ENCODE measurements at places on chromosomes 1 and 21. TPM values are rescaled to one million over a fixed set of nuclear protein-coding genes. Genes with fewer than 3 reads are reported as not detected.
A peak's percentile ranks its signal among the peaks of the same experiment; 100 is the strongest.

The KLF17 gene
- not detected for total RNA-seq

DNA sequence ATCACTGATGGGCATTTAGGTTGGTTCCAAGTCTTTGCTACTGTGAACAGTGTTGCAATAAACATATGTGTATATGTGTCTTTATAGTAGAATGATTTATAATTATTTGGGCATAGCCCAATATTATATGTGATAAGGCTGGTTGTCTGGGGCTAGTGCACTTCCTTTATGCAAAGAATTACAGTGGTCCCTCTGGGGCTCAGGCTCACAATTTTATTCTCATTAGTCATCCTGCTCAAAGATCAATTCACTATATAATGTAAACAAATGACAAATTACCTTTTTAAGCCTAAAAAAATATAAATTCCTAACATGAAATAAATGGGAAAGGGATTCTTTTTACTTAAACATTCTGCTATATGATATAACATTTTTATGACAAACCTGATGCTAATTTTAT is 5.0 kb downstream of the PLPPR4 start:
- DNase-seq: no peak

The DNAJC28 gene
- total RNA-seq: 0.49 TPM

GRCh38 chr1:204651843-204652421 is 33.6 kb downstream of the LRRN2 start:
- DNase-seq: peak; percentile 35

The ARV1 gene
- 12.2 TPM for total RNA-seq

DNA sequence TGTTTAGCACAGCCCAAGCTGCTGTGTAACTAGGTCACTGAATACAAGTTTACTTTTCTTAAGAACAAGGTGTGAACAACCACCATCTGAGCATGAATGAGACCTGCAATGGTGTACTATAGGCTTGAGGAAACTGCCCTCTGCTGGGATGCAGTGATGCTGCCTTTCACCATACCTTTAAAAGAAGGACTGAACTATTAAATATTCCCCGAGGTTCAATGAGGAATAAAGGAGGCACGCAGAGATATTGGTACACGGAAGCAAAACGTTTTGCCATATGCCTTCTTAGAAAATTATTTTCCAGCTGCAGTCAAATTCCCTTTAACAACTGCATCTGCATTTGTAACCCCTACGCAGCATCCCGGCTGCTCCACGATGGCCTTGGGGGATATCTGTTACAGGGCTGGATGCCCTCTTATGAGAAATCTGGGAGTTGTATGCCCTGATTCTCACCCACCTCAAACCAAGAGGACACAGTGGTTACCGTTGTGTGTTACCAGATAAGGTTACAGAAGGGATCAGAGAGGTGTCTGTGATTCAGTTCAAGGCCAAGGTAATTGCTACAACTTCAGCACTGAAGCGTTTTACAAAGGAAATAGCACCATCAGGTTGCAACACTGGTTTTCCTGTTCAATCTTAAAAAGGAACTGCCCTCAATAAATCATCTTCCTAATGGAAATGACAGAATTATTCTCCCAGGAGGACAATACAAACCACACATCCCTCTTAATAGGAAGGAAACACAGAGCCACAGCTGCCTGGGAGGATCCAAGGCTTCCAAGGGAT is 470.5 kb downstream of the LTN1 start:
- DNase-seq: peak; percentile 13

- DNase-seq: no peak
Observed at GRCh38 chr21:17598437-17598836, 14.3 kb downstream of the BTG3 start.

The CACYBP gene
- total RNA-seq: 1,389 TPM

DNA sequence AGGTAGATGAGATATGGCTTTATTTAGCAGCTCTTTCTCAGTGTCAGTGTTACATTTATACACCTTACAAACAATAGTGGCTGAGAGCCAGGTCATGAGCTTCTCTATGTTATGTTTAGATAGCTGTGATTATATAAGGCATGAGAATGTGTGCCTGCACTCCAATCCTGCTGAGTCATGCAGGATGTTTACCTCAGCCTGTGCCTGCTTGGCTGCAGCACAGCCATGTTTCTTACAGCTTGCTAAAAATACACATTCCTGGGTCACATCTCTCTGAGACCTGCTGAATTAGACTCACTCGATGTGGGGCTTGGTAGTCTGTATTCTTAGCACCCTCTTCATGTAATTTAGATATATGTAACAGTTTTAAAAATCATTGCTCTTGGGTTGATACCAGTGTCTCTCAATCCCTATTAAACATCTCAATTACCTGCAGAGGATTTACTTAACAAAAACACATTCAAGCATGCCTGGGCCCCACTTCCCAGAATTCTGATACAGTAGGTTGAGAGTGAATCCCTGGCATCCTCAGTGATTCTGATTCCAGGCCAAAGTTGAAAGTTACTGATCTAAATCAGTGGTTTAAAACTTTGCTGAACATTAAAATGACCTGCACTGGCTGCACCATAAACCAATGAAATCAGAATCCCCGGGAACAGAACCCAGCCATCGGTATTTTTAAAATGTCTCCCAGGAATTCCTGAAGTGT is 107.5 kb downstream of the GDAP2 start:
- DNase-seq: no peak

The PER3 gene
- 15.2 TPM for total RNA-seq

DNA sequence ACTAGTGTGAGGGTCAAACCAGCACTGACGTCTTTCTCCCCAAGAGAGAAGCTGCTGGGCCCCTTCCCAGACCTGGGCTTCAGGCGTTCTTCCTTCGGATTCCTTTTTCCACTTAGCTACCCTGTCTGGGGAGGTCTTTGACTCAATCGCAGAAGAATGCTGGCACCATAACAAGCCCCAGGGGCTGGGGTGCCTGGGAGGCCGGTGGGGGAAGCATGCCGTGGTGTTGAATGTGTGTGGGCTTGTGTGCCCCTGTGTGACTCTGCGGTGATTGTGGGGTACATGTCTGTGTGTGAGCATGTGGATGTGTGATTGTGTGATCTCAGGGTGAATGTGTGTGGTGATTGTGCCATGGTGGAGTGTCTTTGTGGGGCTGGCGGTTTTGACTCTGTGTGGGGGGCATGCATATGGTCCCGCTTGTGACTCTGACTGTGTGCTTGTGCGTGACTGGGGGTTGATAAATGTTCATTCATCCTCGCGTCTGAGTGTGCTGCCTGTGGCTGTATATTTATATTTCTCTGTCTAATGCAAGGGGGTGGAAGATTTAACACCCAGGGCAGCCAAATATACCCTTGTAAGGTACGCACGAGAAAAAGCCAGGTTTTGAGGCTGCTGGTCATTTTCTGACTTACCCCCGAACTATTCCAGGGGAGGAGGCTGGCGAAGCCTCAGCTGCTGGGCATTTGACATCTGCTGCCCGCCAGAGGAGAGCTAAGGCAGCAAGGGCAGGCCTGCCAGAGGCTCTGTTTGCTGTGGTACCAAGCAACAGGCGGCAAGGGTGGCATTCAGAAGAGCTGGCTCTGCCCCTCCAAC is 1.1 kb upstream of the SYNC start:
- DNase-seq: no peak

DNA sequence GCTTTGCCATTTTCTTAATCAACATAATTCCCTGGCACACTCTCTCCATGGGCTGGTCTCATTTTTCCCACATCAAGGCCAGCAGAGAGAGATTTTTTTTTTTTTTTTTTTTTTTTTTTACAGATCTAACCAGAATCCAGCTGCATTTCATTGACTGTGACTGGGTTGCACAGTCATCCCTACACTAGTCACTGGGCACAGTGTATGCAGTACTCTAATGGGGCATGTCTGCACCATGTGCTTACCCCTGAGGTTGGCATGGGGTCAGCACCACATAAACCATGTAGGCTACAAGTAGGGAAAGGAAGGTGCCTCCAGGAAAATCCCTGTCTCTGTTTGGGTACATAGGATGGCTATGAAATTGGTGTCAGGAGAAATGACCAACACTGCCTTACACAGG is 64.1 kb upstream of the LRP8 start:
- DNase-seq: no peak

GRCh38 chr1:50779801-50780200 is 180.3 kb downstream of the FAF1 start:
- DNase-seq: no peak

DNA sequence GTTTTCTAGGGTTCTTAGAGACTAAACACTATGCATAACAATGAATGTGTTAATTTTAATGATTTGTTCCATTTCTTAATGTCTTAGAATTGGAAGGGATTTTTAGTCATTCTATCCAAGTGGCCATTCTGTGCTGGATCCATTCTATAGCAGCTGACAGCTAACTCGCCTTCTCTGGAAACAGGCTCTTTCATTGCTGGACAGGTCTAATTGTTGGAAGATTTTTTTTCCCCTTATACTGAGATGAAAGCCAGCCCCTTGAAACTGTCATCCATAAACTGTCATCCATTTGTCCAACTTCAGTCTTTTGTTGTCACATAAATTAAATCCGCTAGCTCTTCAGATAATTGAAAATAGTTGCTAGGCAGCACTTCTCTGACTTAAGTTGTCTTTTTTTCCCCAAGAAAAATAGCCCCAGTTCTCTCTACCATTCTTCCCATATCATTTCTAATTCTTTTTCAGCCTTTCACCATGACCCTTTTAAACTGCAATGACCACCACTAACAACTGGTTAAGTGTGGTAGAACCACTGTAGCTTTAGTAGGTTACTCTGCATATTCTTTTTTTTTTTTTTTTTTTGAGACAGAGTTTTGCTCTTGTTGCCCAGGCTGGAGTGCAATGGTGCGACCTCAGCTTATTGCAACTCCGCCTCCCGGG is 19.7 kb downstream of the AK4 start:
- DNase-seq: no peak

DNA sequence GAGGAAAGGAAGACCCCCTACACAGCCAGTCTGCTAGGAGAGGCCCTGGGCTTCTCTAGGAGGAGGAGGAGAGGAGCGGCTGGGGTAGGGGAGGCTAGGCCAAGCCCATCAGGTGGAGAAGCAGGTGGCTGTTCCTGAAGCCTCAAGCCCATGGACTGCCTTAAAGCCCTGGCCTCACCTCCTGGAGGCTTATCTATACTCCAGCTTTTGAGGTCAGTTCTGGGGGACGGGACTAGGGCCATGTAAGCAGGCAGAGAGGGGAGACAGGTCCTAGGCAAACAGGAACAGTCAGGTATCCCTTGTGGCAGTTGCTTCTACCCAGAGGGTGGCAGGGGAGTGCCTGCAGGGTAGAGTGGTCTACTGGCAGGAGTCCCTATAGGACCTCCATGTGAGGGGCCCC is 40.6 kb downstream of the KCNC4 start:
- DNase-seq: no peak

GRCh38 chr1:116954440-116954839 is 44.7 kb downstream of the PTGFRN start:
- no peak for DNase-seq

GRCh38 chr1:245855846-245856730 is 651.0 kb downstream of the SMYD3 start:
- peak; percentile 30 for DNase-seq

GRCh38 chr1:248858096-248858890 is 592 bp downstream of the ZNF692 start:
- DNase-seq: peak; percentile 49

DNA sequence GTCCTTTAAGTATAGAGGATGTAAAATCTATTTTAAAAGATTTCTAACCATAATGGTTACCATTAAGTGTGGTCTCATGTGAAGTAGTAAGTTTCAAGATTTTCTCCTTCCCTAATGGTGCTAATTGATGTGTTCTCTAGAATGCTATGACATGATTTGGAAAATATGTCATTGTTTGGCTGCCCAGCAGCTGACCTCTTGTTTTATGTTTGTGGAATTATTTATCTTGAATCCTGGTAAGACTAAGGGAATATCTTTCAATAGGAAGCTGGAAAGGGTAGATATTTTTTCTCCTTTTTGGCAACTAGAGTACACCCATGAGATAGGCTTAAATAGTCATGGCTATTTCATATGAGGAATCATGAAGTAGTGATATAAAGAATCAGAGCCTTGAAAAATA is 139.8 kb upstream of the CHODL start:
- no peak for DNase-seq

- DNase-seq: no peak
Observed at GRCh38 chr1:58773406-58773840, 10.4 kb downstream of the JUN start.

Measured in G401 (cell line).